Activated CD4-positive, CD25-positive, alpha-beta regulatory T cell treated with anti-CD3 and anti-CD28 coated beads, Interleukin-2, amount 50 U/mL, for 16 hours (primary cell): ENCODE measurements at places on chromosomes 2 and 18.

- DNase-seq = no peak
Observed at GRCh38 chr18:7626922-7627440, 59.9 kb downstream of the PTPRM start.

DNA sequence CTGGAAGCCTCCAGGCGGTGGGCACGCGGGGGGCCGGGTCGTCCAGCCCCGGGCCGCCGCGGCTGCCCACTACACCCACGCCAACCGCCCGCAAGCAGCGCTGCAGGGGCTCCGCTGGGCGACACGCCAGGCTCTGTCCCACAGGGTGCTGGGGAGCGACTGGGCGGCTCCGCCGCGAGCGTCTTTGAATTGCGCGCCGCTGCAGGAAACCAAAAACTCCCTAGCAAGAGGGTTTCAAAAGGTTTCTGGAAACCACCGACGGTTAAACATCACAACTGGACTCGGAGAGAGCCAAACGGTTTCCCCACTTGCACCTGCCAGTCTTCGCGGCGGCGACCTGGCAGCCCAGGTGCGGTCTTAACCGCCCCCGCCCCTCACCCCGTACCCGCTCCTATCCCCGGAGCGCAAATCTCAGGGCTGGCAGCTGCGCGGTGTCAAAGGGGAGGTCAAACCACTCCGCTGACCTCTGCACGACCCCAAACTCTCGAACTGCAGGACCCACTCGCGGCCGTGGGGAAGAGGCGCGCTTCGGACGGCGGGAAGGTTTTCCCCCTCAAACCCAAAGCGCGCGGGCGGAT is 1.0 kb downstream of the CXCR4 start:
- peak; percentile 30 for DNase-seq

DNA sequence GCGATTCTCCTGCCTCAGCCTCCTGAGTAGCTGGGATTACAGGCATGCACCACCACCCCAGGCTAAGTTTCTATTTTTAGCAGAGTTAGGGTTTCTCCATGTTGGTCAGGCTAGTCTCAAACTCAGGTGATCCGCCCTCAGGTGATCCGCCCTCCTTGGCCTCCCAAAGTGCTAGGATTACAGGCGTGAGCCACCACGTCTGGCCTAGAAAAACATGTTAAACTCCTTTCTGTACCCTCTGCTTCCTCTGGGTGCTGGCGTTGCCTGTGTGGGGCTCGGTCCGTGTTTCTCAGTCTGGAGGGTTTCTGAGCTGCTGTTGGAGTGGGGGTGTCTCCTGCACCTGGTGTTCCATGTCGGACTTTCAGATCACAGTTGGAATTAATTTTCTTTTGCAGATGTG is 17.9 kb downstream of the LDLRAD4 start:
- no peak for DNase-seq

GRCh38 chr2:232211743-232212686 is 166.5 kb upstream of the ALPP start:
- no peak for DNase-seq

- DNase-seq = no peak
Observed at GRCh38 chr2:191631754-191632153, 46.2 kb upstream of the NABP1 start.

DNA sequence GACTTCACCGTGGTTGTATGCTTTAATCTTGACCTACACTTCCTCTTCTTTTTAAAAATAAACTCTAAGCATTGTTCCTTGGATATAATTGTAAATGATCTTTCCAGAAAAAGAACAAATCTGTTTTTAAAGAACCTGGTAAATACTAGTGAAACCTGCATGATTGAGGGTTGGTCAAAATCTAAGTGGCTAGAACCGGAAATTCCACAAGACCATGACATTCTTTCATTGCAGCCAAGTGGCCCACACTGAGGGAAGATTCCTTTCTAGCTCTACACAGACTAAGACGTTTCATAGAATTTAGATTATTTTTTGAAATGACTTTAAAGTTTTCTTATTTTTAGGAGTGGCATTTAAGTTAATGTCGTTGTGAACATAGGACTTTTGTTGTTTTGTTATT is 356.7 kb downstream of the NYAP2 start:
- DNase-seq = no peak

DNA sequence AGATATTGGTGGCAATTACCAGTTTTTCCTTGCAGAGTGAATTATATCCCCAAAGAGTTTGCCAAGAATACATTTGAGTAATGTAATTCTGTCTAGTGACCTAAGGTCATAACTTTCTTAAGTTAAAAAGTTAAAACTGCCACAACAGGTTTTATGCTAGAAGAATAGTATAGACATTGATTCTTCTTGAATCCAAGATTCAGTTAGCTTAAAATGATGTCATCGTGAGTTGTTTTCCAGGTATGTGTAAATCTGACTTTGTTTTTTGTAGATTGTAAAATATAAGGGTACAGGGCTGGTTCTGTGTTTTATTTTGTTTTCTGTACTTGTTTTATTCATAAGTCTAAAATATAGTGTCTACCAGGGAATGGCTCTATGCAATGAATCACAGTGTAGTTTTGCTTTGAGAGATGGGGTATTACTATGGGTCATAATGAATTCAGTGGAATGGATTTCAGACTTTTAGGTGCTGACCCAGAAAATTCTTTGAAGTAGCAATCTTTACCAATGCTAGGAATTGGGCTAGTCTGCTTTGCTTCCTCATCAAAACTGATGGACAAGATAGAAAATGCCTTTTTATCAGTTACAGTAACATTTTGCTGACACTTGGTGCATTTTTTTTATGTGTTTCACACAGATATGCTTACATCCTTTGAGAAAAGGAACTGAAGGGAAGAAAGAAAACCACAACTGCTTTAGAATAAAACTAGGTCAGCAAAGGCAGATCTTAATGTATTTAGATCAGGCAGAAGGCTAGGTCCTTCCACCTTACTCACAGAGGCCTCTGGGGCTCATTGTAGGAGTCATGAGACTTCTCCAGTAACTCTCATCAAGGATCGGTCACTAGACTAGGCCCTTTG is 20.8 kb upstream of the MGAT5 start:
- DNase-seq = no peak

- no peak for DNase-seq
Observed at GRCh38 chr2:34003795-34004194, 404.7 kb upstream of the FAM98A start.

DNA sequence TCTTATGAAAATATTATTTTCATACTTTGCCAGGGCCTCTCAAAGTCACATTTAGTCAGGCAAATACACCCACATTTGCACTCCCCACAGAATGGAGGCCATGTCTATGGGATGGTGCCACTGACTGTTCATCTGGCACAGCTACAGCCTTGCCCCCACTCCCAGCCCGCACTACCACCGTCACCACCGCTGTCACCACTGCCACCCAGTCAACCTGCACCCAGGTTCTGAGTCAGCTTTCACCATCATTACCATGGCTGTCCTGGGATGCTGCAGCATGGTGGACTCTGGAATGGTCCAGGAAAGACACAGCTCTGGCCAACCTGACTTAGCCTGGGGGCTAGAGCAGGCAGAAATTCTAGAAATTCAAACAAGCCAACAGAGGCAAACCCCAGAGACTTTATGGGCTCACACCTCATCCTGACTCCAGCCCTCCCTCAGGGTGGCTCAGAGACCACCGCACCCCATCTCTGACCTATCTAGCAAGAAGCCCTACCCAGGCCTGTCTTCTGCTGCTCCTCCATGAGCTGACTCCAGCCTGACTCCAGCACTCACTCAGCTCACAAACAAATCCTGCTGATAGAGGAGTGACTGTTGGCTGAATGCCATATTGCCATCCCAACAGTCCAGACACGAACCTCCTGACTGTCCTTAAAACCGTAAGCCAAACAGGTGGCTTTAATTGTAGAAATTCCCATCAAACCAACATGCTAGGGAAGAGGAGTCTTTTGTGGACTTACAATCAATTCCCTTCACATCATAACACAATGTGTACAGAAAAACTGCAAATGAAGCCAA is 28.0 kb downstream of the DNER start:
- DNase-seq = no peak

DNA sequence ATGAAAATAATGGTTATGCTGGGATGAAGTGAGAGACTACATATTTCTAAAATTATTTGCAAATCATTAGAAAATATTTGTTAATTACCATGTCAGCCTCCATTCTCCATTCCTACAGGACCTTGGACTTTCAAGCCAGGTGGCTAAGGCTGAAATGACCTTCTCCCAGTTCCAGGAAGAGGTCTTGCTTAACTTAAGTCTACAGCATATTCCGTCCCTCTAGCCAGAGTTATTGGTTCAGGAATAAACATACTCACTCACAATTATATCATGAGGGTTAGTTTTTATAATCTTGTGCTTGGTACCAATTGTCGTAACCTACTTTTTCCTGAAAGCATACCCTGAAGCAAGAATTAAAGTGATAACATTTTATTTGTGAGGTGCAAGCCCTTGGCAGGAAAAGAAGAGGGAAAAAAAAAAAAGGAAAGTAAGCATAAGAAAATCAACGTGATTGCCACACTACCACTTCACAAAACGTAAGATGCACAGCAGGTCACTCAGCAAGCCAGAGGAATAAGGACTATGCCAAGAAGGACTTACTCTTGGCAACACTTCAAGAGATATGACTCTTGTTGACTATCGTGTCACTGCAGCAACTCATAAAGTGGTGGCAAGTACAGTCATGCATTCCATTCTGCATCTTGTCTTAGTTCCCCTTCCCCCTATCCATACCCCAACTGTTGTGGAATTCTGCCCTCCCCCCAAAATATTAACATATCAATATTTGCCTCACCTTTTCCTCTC is 479.1 kb downstream of the MBD2 start:
- no peak for DNase-seq

GRCh38 chr2:185796758-185797157 is 58.2 kb downstream of the FSIP2 start:
- no peak for DNase-seq

DNA sequence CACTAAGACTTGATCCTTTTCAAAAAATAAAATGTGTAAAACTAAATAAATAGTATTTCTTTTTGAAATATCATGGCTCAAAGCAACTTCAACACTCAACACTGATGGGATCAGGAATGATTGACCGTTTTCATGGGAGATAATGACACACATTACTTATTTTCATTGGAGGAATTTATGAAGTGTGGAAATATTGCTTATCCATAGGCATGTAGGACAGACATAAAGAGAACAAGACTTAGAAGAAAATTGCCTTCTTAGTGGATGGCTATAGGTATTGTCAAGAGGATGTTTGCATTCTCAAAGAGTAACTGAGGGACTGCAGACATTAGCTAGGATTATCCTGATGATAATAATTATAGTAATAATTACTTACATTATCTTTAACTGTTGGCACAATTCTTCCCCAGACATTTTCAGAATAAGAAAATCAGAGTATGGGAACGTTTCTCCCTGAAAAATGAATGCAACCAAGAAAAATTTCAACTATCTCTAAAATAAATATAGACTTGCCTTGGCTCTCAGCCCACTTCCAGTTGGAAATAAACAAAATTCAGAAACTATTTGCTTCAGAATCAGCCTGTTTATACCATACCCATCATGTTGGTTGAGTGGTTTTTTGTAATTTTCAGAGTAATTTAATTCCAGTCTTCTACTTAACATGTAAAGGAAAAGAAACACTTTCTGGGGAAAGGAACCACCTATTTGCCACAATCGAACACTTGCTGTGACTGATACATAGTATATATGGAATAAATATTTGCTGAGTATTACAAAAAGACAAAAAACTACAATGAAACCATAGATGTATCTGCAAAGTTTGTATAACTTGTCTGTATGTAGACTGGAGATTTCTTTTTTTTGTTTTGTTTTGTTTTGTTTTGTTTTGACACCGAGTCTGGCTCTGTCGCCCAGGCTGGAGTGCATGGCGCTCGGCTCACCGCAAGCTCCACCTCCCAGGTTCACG is 165.7 kb downstream of the TMX3 start:
- DNase-seq = no peak

DNA sequence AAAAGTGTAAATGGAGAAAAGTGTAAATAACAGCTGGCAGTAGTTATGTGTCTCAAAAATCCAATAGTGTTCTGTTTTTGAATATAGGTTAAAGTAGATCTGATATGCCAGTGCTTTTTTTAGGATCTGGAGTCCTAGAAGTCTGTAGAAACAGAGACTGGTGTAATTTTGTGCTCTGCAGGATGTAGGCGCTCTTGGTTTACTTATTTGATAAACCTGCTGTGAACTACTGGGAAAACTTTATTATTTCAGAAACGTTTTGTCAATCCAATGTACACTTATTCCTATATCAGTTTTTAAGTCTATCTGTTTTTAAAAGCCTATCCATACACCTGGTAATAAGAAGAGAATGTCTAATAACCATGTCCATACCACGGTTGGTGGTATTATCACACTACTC is 530.8 kb upstream of the ZNF804A start:
- no peak for DNase-seq

DNA sequence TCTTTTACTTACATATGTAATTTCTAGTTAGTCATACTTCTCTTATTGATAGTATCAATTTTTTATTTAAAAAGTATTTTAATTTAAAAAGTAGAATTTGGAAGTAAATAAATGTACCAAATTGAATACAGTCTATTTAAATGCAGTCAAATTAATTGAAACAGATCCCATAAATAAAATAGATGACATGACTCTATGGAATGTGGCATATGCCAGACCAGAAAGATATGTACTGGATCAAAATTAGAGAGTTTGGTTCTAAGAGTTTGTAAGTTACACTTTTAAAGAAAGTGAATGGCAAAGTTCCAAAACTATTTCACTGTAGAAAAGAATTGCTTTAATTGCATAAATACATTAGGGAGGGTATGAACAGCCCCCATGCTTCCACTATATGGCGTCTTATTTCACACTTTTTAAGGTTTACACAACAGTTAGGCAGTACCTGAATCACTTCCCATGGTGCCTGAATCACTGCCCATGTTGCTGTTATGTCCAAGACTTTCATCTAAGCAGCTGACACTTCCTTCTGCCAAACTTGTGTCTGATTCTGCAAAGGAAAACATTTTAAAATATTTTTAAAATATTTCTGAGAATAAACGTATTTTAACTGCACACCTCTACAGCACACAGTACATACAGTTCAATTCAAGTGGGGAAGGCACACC is 25.2 kb downstream of the IFIH1 start:
- DNase-seq = no peak

GRCh38 chr18:519019-519879 is 18.7 kb upstream of the COLEC12 start:
- DNase-seq = no peak

DNA sequence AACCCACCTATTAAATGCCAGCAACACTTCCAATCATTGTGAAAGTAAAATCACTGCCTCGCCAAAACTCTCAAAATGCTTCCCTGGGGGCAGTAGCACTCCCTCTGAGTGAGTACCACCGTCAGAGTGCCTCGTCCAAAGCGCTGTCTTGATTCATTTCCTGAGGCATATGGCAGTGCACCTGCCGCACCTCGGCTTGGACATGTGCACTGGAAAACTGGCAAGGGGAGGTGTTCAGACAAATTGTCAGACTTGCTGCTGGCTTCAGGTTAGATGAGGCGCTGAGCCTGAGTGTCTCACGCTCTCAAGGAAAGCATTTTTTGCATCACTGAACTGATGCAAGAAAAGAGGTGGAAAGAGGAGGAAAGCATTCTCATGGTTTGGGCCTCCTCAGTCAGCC is 132.8 kb downstream of the ATL2 start:
- DNase-seq = no peak

- no peak for DNase-seq
Observed at GRCh38 chr18:58223717-58224424, 179.8 kb downstream of the NEDD4L start.

GRCh38 chr2:38947241-38948239 is 57.9 kb downstream of the ARHGEF33 start:
- DNase-seq = peak; percentile 32
